ENCODE measurements at places on chromosomes 1 and 21.

DNA sequence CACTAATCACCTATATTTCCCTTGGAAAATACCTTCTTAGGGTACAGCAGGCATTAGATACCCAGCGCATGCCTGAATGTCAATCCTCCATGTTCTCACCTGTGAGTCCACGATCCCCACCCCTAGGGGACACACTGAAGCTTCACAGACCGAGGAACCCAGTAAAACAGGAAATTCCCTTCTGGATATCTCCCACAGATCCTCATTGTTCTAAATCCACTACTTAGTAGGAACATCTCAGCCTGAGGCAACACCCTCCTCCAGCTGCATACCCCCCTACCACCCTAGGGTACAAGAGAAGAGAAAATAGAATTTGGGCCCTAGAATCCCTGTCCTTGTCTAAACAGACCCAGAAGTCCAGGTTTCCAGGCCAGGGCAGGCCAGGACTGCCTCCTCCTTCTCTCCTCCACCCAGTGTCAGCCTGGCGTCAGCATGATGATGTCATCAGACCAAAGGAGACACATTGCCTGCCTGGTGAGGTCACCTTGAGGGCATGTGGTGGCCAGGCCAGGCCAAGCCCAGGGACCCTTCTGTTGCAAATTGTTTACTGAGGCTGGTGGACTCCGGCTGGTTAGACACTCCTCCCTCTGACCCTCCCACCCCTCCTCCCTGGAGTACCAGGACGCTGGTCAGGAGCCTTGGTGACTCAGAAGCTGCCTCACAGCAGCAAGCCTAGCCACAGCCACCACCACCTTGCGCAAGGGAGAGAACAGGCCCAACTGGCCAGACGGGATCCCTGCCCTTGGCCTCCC is 6.2 kb downstream of the NECTIN4 start:
- DNase-seq, result no peak

- no peak for DNase-seq
Measured at GRCh38 chr1:203202431-203203245, 16.1 kb upstream of the CHI3L1 start.

DNA sequence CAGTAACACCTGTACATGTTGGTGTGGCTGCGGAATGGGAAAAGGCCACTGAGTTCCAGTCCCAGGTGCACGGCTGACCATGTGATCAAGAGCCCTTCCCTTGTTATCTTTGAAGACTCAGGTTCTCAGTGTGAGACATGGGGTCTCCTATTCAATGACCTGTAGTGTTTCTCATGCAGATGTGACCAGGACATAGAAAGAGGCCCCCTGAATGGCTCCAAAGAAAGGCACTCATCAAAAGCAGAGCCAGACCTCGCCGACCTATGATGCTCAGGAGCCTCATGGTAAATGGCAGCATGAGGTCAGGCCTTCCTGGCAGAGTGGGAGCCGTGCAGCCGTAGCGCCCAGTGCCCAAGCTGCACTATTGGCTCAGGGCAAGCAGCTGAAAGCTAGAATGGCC is 42.3 kb upstream of the HAO2 start:
- no peak for DNase-seq

GRCh38 chr21:42186591-42186990 is 32.3 kb upstream of the ABCG1 start:
- DNase-seq, result no peak

DNA sequence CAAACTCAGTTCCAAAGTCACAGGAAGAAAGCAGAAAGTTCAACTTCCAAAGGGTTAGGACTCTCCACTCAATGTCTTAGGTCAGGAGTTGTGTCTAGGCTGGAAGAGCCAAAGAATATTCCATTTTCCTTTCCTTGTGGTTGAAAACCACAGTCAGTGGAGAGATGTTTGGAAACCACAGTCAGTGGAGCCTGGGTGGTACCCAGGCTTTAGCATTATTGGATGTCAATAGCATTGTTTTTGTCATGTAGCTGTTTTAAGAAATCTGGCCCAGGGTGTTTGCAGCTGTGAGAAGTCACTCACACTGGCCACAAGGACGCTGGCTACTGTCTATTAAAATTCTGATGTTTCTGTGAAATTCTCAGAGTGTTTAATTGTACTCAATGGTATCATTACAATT is 11.7 kb downstream of the ATF3 start:
- DNase-seq, result no peak

DNA sequence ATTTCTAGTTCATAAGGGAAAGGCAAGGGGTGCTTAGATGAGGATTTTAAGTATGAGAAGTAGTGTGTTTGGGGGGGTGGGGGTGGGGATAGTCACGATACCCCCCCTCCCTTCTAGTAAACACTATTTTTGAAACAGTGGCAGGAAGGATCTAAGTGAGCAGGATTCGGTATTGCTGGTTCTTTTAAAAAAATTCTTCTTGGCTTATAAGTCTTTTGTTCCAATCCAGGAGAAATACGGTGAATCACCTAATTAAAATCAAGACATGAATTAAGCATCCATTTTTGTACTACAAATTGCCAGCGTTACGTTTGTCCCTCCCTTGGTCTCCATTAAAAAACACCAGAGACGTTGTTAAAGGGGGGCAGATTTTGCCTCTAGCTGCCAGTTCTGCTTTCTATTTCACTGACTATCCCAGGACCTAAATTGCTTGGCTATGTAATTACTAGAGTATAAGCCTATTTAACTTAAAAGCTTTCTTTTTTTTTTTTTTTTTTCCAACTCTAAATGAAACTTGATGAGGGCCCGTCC is 911 bp downstream of the LMO4 start:
- no peak for DNase-seq

GRCh38 chr1:99010679-99011078 is 6.0 kb upstream of the PLPPR5 start:
- no peak for DNase-seq

DNA sequence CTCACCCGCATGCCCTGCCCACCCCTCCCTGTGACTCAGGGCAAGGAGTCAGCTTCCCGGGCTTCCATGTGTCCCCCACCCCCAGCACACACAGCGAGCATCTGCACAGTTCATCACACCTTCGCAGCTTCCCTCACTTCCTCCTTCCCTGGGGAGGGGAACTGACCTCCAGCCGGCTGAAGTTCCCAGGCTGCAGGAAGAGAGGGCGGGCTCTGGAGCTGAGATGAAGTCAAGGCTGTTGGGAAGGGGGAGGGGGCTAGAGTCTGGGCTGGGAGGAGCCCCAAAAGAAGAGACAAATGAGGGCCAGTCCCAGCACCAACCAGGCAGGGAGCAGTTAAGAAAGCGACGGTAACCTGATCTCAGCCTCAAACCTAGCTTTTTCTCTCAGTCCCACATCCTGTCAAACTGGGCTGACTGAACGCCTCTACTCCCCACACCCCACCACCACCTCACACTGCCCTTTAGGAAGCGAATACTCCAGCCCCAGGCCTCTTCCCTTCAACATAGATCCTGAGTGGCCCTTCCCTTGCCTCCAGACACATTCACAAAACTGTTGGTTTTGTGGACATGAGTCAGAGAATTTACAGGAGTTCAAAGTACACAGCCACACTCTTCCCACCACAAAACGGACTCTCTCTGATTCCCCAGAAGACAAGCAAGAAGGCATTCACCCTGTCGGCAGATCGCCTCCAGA is 1.8 kb downstream of the RHOC start:
- no peak for DNase-seq

- DNase-seq, result no peak
Measured at GRCh38 chr1:167910530-167910929, 3.4 kb downstream of the ADCY10 start.

GRCh38 chr1:206690516-206690915 is 5.8 kb downstream of the MAPKAPK2 start:
- DNase-seq, result no peak

GRCh38 chr1:9107136-9107535 is 21.8 kb downstream of the GPR157 start:
- DNase-seq, result no peak

- DNase-seq, result no peak
Measured at GRCh38 chr1:157090771-157091170, 8.8 kb downstream of the ETV3L start.

DNA sequence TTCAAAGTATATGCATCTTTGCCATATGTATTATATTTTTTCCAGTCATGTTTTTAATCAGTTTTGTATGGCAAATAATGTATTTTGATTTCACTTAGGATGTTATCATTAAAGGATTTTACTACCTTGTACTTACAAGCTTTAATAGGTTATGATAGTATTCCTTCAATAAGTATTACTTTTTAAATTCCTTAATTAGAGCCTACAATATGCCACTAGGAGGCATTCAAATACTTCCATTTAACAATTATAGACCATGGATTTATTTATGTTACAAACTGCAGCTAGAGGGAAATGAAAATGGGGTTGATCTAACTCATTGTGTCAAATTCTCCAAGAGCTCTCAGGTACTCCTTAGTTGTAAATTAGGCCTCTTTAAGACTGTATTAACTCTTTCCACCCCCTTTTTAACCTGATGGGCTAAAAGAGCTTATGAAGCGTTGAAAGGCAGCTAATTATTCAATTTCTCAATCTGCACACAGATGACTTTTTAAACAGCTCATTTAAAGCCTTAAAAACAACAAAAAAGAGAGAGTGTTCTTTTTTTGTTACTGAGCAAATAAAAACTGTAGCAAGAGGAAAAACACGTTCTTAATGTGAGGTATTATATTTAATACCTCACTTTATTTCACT is 156.2 kb downstream of the DENND1B start:
- no peak for DNase-seq

- DNase-seq, result no peak
Measured at GRCh38 chr1:174643206-174643605, 195.4 kb downstream of the GPR52 start.

DNA sequence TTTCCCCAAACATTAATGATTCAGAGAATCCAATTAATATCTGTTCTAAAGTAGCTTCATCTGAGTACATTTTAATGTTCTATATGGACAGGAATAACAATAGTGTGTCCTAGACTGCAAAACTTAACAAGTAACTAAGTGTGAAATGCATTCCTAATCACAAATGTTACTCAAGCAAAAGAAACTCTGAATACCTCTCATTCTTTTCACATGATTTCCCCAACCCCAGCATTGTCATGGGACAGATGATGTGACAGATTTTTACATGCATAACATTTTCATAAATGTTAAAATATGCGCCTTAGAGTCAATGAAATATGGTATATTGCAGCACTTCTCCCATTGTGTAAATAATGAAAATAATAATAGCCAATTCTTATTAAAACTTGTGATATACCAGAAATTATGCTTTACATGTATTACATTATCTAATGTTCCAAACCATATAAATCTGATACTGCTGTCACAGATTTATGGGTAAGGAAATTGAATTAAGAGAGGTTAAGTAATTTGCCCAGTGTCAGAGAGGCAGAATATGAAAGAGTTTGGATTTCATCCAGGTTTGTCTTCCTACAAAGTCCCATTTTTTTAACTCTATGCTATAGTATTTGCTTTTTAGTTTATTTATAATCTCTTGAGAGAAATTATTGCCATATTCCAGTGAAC is 269.4 kb downstream of the LRRC7 start:
- DNase-seq, result no peak

- no peak for DNase-seq
Measured at GRCh38 chr1:221180704-221181368, 301.6 kb downstream of the HLX start.

DNA sequence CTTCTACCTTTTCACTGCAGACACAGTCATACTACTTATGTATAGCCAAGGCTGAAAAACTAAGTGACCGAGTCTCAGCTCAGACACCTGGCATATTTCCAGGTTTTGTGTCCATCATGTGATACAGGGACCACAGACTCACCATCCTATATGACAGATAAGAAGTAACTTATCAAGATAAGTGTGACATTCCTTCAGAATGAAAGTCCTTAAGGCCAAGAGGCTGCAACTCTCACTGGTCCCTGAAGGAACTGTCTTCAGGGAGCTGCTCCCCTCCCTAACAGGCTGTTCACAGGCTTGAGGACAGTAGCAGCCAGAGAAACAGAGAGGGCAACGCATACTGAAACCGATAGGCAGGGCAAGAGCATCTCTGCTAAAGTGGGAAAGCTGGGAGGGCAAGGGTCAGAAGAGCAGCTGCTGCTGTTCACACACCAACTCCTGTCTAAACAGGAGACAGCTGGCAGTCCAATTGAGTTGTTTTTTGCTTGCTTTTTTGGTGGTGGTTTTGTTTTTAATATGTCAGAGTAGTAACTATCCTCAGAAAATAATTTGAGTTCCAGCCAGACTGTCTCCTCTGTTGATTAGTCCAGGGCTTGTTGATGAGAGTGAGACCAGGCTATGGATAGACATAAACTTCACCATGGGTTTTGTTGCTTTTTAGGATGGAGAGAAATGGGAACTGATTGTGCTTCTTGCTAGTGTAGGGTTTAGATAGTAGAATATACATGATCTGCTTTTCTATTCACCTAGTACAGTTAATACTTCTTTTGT is 67.7 kb downstream of the MACF1 start:
- DNase-seq, result no peak

- DNase-seq, result no peak
Measured at GRCh38 chr1:209895709-209896108, 42.3 kb upstream of the SYT14 start.

GRCh38 chr1:173223031-173223380 is 15.9 kb upstream of the TNFSF4 start:
- DNase-seq, result no peak

DNA sequence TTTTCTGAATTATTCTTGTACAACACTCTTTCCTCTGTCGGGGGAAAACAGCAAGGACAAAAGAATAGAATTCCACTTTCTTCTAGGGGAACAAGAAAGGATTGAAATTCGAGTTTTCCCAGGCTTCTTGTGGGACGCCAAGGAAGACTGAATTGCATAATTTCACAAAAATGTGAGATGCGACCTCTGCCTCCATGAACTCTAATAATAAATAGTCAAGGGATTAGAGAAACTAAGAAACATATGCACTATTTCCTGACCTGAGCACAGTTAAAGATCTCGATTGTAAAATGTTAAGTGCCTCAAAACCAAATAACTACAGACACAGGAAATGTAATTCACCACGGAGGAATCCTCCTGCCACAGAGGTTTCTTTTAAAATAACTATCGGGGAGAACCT is 117.3 kb upstream of the MARK1 start:
- DNase-seq, result no peak

- no peak for DNase-seq
Measured at GRCh38 chr1:55064861-55065263, 25.5 kb downstream of the PCSK9 start.

- DNase-seq, result no peak
Measured at GRCh38 chr1:32447469-32448185, 17.2 kb upstream of the ZBTB8B start.

DNA sequence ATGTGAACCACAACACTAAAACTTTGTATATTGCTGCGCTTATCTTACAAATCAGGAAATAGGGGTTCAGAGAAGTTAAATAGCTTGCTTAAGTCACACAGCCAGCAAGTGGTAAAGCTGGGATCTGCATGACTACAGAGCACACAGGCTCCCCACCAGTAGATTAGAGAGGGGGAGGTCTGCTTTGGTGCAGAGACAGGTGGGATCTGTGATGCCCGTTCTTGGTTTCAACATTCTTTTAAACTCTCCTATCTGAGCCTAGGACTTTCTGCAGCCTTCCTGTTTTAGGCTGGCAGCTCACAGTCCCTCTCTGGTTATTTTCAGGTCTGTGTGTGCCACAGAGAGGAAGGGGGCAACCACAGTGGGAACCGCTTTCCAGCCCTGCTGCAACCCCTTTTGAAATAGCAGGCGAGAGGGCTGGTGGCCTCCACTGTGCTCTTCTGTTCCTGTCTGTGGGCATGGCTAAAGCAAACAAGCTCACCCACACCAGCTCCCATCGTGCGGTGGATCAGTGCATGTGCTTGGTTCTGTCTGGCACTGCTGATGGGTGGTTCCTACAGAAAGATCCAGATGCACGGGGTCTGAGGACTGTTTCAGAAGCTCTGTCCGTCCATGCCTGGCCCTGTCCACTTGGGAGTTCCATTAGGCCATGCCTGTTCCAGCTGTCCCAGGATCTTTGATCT is 1.7 kb upstream of the IL6R start:
- DNase-seq, result peak; percentile 20
